ENCODE measurements at places on chromosomes 16 and 17.
A peak's percentile ranks its signal among the peaks of the same experiment; 100 is the strongest.

GRCh38 chr17:47850692-47851573 lies at the start of gene SP6:
Gene SP6, minus strand, starts transcription at chr17:47851163. Its CDS starts 2,734 bp downstream, at chr17:47848429.
- DNase-seq, result peak; percentile 94

- no peak for DNase-seq
Observed at GRCh38 chr17:17034496-17035075, 7.7 kb upstream of the MPRIP start.

DNA sequence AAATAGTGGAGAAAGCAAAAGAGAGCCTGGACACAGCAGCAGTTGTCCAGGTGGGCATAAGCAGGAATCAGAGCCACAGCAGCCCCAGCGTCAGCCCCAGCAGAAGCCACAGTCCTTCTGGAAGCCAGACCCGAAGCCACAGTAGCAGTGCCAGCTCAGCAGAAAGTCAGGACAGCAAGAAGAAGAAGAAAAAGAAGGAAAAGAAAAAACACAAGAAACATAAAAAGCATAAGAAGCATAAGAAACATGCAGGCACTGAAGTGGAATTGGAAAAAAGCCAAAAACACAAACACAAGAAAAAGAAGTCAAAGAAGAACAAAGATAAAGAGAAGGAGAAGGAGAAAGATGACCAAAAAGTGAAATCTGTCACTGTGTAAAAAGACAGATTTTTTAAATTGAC lies 32.7 kb downstream of the RBBP6 start:
- DNase-seq, result no peak

DNA sequence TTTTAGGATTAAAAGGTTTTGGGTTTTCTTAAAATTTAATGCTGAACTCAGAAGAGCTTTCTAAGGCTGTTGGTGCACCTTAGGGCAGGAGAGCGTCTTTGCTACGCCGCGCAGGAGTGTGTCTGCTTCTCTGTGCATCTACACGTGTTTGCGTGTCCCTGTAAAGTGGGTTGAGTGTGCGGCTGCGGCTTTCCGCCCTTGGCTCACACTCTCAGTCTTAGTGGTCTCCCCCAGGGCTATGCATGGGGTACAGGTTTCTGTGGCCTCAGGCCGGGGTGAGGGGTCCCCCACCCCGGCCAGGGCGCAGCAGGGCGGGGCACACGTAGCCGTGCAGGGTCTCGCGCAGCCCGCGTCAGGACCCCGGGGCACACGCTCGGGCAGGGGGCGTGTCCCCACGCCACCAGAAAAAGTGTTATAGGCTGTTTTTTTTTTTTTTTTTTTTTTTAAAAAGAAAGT lies 727 bp upstream of the TENT4B start:
- DNase-seq, result no peak

GRCh38 chr16:82184213-82184612 lies 14.2 kb upstream of the MPHOSPH6 start:
- no peak for DNase-seq

DNA sequence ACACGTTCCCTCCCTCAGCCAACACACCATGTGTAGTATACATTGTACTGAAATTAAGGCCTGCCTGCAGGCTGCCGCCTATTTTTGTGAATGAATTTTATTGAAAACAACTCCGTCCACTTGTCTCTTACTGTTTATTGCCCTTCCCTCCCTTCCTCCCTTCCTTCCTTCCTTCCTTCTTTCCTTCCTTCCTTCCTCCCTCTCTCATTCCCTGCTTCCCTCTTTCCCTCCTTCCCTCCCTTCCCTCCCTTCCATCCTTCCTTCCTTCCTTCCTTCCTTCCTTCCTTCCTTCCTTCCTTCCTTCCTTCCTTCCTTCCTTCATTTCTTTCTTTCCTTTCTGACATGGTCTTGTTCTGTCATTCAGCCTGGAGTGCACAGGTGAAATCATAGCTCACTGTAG lies 2.3 kb downstream of the ITGAM start:
- DNase-seq, result no peak

DNA sequence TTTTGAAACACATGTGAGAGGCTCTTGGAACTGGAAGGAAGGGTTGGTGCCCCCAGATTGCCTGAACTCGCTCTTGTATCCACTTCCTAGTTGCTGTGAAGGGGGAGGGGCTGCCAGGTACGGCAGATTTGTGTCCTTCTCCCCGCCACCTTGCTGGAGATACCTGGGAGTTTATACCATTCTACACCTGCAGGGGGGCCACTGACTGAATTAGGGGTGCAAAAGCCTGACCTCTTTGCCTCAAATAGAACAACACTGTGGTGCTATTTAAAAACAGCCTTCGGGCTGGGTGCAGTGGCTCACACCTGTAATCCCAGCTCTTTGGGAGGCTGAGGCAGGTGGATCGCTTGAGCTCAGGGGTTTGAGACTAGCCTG lies 35.1 kb upstream of the IL34 start:
- no peak for DNase-seq

DNA sequence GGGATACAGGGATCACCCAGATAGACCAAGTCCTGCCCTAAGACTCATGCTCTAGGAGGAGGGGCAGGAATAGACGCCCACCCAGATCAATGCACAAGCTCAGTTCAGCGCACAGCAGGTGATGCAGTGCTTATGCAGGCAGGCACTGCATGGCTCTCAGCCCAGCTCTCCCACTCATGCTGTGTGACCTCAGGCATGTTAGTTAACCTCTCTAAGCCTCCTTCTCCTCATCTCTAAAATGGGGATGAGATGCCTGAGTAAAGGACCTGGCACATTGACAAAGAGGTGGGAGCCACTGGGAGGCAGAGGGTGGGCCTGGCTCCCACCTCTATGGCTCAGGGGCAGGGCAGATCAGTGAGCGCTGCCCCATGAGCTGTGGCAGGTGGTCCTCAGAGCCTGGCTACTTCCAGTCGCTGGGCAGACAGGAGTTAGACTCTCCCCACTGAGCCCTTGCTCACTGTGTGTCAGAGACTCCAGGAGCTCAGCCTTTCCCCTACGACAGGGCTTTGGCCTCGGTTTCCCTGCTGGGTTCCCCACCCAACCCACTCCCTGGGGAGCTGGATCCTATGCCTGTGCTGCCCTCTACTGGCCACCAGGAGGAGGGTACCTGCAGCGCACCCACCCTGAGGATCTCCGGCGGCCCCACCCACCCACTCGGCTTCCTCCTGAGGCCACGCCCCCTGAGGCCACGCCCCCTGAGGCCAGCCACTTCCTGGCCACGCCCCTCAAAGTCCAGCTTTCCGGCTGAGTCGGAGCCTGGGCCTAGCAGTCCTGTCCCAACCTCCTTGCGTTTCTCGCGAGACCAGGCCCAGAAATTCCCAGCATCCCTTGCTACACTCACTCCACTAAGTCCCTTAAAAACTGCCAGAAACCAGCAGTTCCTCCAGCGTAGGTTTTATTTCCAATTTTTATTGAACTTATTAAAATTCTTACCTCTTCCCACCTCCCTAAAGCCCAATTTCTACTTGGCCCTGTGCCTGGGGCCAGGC lies 196.1 kb downstream of the GSG1L start:
- DNase-seq, result no peak

GRCh38 chr16:70634861-70635260 lies 11.5 kb upstream of the IL34 start:
- no peak for DNase-seq

- peak; percentile 50 for DNase-seq
Observed at GRCh38 chr16:89823087-89823823, 5.0 kb upstream of the SPIRE2 start.

GRCh38 chr17:4177806-4178205 lies 34.8 kb downstream of the CYB5D2 start:
- DNase-seq, result no peak

GRCh38 chr17:28978356-28978964 lies 27.1 kb upstream of the PHF12 start:
- no peak for DNase-seq

- no peak for DNase-seq
Observed at GRCh38 chr16:84446596-84447392, 57.7 kb downstream of the MEAK7 start.

GRCh38 chr17:49715216-49715615 lies 7.5 kb upstream of the SLC35B1 start:
- DNase-seq, result no peak

GRCh38 chr17:82767041-82767754 lies 15.3 kb downstream of the TBCD start:
- no peak for DNase-seq

GRCh38 chr17:51537996-51538550 lies 277.7 kb downstream of the UTP18 start:
- no peak for DNase-seq

DNA sequence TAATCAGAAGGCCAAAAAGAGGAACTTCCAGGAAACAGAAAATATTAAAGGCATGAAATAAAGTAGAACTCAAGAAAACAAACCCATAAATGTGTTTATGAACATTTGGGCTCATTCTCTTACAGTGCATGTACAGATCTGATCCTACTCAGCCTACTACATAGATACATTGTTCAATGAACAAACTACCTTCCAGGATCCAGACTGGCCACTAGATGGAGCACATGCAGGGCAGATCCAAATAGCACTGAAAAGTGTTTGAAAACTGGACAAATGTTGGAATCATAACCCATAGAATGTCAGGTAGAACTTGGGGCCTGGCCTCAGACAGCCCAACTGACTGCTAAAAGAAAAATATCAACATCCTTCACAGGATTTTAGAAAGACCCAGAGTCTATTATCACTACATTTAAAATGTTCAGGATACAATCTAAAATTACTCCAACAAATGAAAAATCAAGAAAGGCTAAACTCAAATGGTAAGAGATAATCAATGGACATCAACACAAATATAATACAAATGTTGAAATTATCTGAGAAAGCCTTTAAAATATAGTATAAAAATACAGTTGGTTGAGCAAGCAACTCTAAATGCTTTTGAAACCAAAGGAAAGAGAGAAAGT lies 122.4 kb upstream of the NUDT7 start:
- DNase-seq, result no peak

- no peak for DNase-seq
Observed at GRCh38 chr16:30458561-30459394, 13.1 kb upstream of the SEPHS2 start.

- no peak for DNase-seq
Observed at GRCh38 chr16:14365200-14365851, 264.7 kb downstream of the PARN start.

DNA sequence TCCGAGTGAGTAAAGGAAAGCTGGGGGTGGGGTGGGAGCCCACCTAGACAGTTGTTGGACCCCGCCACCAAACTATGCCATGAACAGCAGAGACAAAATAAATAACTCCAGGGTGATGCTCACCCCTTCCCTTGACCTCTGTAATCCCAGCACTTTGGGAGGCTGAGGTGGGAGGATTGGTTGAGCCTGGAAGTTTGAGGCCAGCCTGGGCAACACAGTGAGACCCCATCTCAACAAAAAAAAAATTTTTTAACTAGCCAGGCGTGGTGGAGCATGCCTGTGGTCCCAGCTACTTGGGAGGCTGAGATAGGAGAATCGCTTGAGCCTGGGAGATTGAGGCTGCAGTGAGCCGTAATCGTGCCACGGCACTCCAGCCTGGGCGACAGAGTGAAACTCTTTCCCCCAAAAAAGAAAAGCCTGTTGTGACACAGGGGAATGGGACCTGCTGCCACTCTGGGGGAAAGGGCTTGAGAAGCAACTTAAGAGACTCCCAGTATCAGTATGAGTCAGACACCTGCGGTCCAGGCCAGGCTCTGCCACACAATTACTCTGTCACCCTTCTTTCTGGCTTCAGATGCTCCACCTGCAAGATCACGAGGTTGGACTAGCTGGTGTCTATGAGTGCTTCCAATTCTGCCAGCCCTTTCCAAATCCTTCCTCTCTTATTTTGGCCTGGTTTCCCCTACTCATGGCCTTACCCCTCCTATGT lies 5.0 kb downstream of the SGCA start:
- no peak for DNase-seq

GRCh38 chr16:74999609-75000480 lies 1.0 kb downstream of the ZNRF1 start:
- DNase-seq, result peak; percentile 42

DNA sequence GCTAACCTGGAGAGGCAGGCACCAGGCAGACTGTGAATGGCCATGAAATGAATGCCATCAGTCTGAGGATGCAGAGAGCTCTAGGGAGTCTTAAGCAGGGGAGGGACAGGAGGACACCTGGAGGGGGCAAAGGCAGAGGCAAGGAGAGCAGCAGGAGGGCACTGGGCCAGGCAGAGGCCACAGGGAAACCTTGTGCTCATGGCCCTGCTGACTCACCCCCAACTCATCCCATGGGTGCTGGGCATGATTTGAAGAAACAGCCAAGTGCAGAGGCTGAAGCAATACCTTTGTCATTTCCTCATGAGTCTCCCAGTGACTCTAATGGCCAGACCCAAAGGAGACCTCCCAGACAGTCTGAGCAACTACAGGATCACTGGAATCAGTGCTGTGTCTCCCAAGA lies 141.4 kb downstream of the TMEM132E start:
- DNase-seq, result no peak

DNA sequence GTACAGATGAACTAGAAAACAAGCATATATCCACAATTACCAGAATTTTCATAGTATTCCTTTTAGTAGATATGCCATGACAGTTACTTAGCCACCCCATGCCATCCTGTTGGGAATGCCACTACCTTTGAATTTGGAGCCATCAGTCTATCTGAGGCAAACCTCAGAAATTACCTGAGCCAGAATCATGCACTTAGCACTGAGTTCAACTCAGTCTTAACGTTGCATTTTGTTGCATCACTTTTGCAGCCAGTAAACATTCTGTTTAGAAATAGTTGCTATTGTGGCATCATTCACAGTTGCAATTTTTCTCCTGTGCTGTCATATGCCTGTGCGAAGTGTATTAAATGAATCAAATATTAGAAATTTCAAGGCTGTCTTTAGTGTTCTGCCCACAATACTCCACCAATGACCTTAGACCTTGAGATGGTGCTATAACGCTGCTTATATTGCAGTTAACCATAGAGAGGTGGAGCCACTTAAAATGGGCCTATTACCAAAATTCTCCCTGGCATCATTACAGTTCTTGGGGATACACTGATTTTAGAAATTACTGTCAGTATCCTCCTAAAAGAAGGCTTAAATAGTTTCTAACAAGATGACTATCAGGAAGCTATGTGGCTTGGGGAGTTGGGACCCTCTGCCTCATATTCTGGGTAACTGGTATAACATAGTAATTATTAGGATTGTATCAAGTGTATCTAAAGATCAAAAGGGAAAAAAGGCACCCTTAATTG lies 11.1 kb downstream of the PTRH2 start:
- DNase-seq, result no peak

DNA sequence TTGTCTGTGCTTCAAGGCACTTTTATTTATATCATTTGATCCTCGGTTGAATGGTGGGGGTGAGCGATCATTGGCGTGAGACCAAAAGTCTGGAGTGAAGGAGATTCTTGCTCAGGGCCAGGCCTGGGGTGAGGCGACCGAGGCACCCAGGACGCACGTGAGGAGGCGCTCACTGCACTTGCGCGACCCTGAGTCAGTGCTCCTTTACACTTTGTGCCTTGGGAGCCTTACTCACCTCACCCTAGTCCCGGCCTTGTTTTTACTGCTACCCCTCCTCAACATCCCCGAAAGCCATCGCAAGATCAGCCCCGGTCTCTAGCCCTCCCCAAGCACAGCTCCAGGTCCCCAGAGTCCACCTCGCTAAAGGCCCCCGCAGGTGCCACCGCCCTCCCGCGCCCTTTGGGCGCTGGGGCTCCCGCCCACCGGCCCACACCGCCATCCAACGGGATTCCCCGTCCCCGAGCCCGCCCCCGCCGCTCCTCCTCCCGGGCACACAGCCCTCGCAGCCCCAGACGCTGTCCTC lies 496 bp downstream of the EZH1 start:
- peak; percentile 83 for DNase-seq

All from NCI-H510A (cell line).